ENCODE measurements at places on chromosomes 1 and 21.

DNA sequence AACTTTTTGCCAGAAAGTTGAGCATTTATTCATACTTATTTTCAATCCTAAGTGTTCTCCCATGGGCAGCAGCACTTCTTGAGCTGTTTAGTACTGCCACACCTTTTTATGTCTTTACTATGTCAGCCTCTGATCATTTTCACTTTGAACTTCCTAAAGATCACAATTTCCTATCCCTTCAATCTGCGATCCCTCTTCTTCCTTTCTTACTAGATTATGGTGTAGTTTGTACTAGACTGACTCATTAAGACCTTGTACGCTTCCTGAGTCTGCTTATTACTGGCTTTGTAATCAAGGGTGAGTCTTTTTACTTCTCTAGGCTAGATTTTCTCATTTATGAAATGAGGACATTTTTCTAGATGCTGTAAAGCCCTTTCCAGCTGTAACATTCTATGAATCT is 55.1 kb downstream of the LRIG2 start:
- no peak for DNase-seq

DNA sequence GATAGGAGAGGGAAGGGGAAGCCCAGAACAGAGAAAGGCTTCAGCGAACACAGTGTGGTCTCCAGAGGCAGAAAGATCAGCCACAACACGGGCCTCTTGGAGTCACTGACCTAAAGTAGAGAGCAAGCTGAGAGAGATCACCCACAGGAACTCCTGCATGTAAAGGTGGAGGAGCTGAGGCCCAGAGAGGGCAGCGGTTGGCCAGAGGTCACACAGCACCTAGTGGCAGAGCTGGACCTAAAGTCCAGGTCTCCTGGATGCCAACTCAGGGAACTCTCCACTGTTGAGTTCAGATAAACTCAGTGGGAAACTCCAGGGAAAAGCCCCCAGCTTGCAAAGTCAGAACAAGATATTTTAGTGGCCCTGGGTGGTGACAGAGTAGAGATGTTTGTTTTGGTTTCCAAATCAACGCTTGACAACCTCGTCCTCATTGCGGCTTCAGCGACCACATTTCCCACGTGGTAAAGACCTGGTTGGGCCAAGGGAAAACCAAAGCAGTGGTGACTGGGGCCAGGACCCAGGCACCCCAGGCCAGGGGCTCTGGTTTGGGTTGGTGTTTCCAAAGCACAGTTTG is 4.6 kb downstream of the IFFO2 start:
- DNase-seq: no peak

GRCh38 chr1:32724678-32725614 is 22.4 kb upstream of the SYNC start:
- DNase-seq: peak; percentile 72

DNA sequence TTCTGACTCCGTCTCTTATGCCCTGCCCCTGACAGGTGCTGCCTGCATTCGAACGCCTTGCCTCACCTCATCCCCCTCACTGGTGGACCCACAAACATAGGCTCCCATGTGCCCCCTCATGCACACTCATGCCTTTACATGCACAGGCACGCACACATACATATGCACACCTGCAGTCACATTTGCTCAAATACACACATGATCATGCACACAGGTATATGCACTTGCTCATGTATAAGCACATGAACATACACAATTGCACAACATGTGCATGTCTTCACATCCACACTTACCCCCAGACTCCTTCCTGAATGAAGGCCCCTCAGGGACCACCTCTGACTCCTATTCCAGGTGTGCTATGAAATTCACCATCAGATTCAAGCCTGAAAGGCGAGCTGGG is 506.9 kb downstream of the PTPRU start:
- no peak for DNase-seq

DNA sequence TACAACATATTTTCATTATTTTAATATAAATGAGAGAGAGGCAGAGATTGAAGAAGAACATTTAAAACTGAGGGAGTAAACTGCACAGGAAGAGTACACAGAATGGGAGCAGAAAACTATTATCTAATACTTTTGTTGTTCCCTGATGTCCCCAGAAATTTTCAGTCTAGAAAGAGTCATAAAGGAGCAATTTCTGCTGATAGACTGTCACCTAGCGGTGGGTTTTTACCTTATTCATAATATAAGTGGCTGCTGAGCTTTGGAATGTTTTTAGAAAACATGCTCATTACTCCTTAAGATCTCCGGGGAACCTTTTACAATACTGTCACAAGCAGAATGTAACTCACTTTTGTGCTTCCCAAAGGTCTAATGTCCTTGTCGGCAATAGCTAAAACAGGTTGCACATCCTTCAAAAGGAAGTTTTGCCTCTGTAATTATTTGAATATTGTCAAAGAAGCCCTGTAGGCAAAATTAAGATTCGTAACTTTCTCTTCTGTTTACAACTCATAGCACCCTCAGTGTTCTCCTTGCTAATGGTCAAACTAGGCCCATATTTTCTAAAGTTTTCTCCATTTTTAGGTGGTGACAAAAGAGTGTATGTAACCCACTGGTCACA is 4.9 kb upstream of the NPL start:
- DNase-seq: peak; percentile 79

DNA sequence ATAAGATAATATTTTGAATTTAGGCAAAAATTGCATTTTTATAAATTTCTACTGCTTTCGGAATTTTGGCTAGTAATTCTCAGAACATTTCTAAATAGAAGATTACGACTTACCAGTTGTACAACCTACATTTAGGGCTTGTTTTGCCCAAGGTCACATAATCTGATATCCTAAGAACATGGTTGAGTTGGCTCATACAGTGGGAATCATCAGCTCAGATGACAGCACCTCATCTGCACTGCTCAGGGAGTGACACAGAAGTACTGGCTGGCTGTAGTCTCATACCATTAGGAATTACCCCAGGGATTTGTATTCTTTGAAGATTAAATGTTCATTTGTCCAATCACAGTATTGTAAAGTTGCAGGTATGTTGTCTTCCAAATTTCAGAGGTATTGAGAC is 217.6 kb downstream of the ADGRL2 start:
- DNase-seq: no peak

DNA sequence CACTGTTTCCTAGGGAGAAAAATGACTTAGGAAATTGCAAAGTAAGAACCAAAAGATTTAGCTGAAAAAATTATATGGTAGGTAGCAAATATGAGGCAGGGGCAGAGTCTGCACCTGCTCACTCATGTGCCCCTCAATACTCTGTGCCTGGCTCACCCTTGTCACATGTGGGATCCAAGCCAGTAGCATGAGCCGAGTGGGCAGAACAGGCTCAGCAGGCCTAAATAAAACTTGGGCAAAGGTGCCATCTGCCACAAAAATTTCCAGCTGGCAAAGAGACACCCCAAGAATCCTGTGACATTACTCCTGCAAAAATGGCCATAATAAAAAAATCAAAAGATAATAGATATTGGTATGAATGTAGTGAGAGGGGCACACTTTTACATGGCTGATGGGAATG is 1321.2 kb downstream of the NCAM2 start:
- DNase-seq: no peak

DNA sequence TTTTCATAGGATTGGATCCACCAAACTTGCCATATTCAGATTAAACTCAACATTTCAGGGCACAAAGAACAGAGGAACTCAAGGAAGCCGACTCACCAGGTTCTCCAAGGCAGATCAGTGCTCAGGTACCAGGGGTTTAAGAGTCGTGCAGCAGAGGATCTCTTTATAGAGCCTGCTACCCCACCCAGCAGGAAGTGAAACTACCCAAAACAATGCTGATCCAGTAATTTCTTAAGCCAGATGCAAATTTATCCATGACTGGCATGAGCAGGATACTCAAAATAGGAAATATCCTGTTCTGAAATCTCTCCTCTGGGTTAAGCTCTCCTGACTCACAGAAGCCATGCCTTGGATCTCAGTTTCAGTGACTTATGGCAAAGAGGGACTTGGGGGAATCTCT is at the start of gene SPRR2A:
TSS of gene SPRR2A (minus strand) at position 138 of the 400 bp plus-strand sequence. CDS start 777 bp downstream, outside the sequence.
- no peak for DNase-seq

DNA sequence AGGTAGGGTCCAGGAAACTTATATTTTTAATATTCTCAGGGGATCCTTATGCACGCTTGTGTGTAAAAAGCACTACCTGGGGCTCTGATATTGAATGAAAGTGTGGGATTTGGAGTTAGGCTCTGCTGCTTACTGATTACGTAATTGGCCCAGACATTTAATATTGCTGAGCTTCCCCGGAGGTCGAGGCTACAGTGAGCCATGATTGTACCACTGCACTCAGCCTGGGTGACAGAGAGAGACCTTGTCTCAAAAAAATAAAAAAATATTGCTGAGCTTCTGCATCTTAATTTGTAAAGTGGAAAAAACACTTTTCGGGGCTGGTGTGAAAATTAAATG is 62.2 kb upstream of the KIF26B start:
- no peak for DNase-seq

DNA sequence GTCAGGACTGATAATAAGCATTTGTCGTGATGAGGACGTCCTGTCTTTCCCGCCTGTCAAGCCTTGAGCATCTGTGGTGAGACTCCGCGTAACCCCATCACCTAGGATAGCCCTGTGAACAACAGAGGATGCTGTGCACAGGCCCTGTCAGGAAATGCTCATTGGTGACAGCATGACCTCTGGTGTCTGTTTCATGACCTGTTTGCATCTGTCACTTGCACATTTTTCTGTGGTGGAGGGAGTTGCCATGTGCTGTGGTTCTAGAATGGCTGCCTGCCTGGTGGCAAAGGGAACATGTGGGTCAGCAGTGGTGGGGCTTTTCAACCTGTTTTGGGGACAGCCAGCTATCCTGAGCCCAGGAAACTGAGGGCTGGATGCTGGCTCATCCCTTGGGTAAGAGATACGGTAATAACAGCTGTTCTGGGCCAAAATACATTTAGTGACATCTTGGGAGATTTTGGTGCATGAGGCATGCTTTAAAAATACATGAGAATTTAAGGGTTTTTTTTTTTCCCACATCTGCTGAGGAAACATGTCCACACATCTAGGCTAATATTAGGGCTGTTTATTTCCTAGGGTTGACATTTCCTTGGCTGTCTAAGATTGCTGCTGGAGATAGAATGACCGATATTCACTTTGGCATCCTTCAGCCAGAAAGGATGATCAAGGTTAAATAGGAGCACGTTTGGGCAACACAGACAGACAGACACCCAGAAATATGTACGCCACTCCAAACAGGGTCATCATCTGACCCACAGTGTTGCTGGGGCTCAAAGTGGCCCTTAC is 52.9 kb downstream of the KCNC4 start:
- DNase-seq: no peak

GRCh38 chr1:182556279-182556678 is 32.8 kb downstream of the RNASEL start:
- no peak for DNase-seq

GRCh38 chr1:38576241-38576640 is 283.3 kb downstream of the RRAGC start:
- peak; percentile 35 for DNase-seq

Measured in GM23338 (cell line).